ENCODE measurements at places on chromosomes 13 and 19. TPM values are rescaled to one million over a fixed set of nuclear protein-coding genes. Genes with fewer than 3 reads are reported as not detected.
A peak's percentile ranks its signal among the peaks of the same experiment; 100 is the strongest.

The ATXN8OS gene
- not detected for total RNA-seq

- H3K27ac ChIP-seq: no peak overlapping the region
- H3K4me1 ChIP-seq: no peaks in the 10 kb centered on the region
- no peaks in the 10 kb centered on the region for H3K36me3 ChIP-seq
- no peak for DNase-seq
Measured at GRCh38 chr19:48686088-48686487, 9.7 kb upstream of the FUT2 start.

The KIR3DL1 gene
- total RNA-seq: not detected

DNA sequence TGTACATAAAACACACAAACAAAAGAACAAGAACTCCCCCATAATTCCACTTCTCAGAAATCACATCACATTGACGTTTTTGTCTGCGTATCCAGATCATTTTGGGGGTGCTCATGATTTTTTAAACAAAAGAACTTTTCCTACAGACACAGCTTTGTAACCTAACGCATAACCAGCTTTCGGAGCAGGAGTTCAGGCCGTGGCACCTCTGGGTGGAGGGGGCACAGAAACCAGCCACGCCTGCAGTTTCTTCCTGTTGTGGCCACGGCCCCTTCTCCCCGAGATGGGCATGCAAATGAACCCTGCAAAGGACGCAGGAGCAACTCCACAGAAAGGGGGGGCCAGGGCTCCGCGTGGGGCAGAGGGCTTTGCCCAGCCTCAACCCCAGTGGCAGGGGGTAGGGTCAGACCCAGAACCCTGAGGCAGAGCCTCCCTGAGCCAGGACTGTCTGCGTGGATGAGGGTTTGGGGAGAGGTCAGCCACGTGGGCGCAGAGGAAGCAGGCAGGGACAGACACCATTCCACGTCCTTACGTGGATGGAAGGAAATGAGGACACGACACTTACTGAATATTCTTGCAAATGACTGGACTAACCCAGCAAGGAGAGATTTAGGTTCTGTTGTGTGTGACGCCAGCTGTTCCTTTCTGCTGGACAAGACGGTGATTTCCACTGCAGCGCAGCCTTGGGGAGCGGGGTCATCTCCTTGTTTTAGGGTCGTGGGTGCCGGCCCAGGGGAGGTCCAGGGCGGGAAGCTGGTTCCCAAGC, 64.4 kb downstream of the RASA3 start:
- peaks cover 19% of the 10 kb centered on the region for H3K36me3 ChIP-seq
- H3K4me1 ChIP-seq: peaks cover 45% of the 10 kb centered on the region
- H3K27ac ChIP-seq: peak overlapping the region; percentile 98
- peak overlapping the region; percentile 32 for H3K4me3 ChIP-seq

GRCh38 chr13:45132369-45133064, 12.2 kb downstream of the GTF2F2 start:
- no peaks in the 10 kb centered on the region for H3K27me3 ChIP-seq
- H3K36me3 ChIP-seq: peaks cover 10% of the 10 kb centered on the region
- no peaks in the 10 kb centered on the region for H3K4me1 ChIP-seq
- DNase-seq: no peak

Measured in endothelial cell (in vitro differentiated cells).